ENCODE measurements at places on chromosomes 1 and 21. TPM values are rescaled to one million over a fixed set of nuclear protein-coding genes. Genes with fewer than 3 reads are reported as not detected.

GRCh38 chr21:37805266-37805665 is 111.0 kb downstream of the KCNJ6 start:
- no peak for DNase-seq

DNA sequence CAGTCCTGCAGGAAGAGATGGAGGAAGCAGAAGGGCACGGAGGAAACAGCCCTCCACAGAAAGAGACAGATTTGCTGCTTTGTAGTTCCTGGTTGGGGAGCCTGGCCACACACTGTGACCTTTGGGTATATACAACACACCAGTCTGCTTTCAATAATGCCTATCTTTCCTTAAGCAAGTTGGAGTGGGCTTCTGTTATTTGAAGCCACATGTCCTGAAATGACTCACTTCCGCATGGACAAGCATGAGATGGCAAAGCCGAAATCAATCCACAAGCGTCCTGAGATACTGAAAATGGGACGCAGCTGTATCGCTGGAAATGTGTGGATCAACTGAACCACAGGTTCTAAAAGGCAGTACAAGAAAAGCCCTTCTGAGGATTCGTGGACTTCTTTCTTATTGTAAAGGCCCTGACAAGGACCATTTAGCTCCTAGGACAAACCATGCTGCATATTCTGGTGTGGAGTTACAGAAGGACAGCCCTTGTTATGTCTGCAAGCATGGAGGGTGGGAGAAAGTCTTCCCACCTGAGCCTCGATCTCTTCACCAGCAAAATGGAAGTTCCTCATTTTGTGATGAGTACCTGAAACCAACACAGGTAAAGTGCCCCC is 22.7 kb upstream of the FHAD1 start:
- no peak for DNase-seq

- DNase-seq, result no peak
Measured at GRCh38 chr1:172556461-172556860, 23.5 kb downstream of the SUCO start.

The ITLN1 gene
- not detected for total RNA-seq

- no peak for DNase-seq
Measured at GRCh38 chr1:207497941-207498340, 2.0 kb downstream of the CR1 start.

DNA sequence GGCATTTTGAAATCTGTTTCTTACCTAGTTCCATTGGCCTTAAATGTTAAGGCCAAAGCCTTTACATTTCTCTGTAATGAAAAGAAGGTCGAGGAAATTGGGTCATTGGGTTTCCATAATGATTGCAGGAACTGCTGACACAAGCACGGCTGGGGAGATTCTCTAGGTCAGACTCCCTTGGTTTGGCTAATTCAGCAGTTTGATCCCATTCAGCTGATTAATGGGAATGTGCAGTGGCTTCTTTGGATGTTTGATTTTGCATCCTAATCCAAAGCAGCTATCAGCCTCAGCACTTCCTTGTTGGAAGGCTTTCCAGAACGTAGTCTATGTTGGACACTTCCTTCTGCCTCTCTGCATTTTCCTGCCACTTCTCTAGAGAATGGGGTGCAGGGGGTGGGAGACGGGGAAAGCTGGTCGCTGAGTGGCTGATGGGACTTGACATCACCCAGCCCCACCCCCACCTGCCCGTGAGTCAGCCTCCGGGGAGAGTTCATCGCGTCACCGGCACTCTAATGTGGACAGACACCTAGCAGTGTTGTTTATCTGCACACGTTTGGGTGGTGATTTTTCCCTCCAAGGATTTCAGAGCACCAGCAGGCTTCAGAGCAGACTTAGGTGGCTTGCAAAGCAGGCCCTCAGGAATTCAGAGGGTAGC is 5.4 kb downstream of the PSEN2 start:
- DNase-seq, result no peak

- DNase-seq, result no peak
Measured at GRCh38 chr21:23887725-23888306, 1719.5 kb downstream of the MRPL39 start.

The GSTM2 gene
- 19.9 TPM for total RNA-seq

- no peak for DNase-seq
Measured at GRCh38 chr1:13723810-13724209, 23.8 kb downstream of the PRDM2 start.

The SPRR1A gene
- total RNA-seq, result not detected

The EIF2D gene
- 47.5 TPM for total RNA-seq

All from esophagus muscularis mucosa (tissue), 4 donors.